ENCODE measurements at places on chromosomes 11 and 22.

- DNase-seq = no peak
Observed at GRCh38 chr22:32814285-32814860, 12.9 kb downstream of the TIMP3 start.

DNA sequence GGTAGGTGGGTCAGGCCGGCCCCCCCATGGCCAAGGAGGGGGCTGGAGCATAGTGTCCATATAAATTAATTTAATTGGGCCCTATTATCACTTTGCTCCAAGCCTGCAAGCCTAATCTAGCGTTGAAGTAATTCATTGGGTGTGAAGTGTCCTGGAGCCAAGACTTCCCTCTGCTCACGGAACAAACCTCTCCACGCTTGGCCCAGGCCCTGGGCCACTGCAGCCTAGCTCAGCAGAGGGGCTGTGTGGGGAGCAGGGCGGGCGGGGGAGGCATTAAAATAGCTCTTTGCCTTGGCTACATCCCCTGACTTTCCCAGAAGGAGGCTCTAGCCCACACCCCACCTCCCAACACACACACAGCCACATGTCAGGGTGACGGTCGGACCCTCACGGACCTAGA is 73.5 kb downstream of the THAP12 start:
- no peak for DNase-seq

DNA sequence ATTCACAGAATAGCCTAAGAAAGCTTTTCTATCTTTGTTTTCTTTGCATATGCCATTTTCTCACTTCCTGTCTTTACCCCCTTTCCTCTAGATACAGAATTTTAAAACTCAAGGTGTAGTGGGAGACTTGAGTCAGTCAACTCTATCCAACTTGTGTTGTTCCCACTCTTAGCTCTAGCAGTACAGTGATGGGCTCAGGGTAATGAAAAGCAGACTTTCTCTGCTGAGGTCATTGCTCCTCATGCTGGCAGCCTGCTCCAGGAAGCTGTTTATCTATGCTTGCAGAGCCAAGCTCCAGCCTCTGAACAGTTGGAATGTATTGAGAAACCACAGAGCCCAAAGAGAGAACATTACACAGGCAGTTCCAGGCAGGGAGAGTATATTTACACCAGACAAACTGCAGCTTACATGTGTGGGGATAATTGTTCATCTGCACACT is 68.1 kb downstream of the CSTPP1 start:
- no peak for DNase-seq

DNA sequence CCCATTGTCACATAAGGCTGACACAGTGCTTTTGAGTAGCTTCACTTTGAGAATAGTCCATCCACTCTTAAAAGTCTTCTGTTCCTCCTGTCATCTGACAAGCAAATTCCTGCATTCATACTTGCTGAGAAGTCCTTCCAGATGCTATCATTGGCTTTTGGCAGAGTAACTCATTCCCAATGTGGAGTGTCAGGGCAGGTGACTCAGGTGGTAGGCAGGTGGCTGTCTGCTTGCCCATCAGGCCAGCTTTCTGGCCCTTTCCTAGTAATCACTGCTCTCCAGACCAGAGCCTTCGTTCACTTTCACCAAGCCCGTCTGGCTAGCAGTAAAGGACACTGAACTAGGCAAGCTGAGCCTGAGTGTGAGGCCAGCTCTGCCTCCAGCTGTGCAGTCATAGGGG is 162.5 kb upstream of the CCDC90B start:
- no peak for DNase-seq

All from anterior cingulate cortex (tissue), 58 donors.